ENCODE measurements at places on chromosomes 16 and 17.

- peak; percentile 6 for DNase-seq
Observed at GRCh38 chr17:7177191-7177953, 1.8 kb downstream of the ASGR1 start.

- DNase-seq: no peak
Observed at GRCh38 chr16:30972872-30973271, 12.1 kb upstream of the HSD3B7 start.

GRCh38 chr17:63963123-63963522 lies 9.6 kb downstream of the SCN4A start:
- no peak for DNase-seq

- no peak for DNase-seq
Observed at GRCh38 chr17:66037221-66037620, 154.7 kb downstream of the CEP112 start.

DNA sequence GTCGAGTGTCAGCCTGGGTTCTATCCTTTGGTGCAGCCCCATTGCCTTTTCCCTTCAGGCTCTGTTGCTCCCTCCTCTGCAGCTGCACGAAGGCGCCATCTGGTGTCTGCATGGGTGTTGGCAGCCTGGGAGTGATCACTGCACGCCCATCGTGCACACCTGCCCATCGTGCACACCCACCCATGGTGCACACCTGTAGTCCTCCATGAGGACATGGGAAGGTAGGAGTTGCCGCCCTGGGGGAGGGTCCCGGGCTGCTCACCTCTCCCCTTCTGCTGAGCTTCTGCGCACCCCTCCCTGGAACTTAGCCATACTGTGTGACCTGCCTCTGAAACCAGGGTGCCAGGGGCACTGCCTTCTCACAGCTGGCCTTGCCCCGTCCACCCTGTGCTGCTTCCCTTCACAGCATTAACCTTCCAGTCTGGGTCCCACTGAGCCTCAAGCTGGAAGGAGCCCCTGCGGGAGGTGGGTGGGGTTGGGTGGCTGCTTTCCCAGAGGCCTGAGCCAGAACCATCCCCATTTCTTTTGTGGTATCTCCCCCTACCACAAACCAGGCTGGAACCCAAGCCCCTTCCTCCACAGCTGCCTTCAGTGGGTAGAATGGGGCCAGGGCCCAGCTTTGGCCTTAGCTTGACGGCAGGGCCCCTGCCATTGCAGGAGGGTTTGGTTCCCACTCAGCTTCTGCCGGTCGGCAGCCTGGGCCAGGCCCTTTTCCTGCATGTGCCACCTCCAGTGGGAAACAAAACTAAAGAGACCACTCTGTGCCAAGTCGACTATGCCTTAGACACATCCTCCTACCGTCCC lies 2.9 kb downstream of the CTRL start:
- peak; percentile 66 for DNase-seq

GRCh38 chr17:73096866-73097265 lies 4.4 kb upstream of the SLC39A11 start:
- no peak for DNase-seq

DNA sequence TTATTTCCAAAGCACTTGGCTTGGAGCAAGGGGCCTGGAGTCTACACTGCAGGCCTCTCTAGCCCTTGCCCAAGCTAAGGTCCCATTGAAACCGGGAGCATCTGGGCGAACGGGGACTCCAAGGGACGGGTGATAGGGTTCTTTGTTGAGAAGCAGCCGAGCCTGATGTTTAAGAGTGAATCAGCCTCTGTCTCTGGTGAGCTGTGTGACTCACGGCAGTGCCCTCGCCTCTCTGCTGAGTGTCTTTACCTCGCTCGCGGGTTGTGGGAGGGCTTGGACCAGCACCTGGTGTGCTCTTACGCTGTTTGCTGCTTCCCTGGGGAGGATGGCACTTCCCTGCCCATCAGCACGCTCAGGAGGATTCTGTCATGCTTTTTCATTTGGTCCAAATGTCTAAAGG lies 1.3 kb downstream of the HGS start:
- no peak for DNase-seq

- no peak for DNase-seq
Observed at GRCh38 chr16:87953308-87954215, 2.3 kb downstream of the BANP start.

DNA sequence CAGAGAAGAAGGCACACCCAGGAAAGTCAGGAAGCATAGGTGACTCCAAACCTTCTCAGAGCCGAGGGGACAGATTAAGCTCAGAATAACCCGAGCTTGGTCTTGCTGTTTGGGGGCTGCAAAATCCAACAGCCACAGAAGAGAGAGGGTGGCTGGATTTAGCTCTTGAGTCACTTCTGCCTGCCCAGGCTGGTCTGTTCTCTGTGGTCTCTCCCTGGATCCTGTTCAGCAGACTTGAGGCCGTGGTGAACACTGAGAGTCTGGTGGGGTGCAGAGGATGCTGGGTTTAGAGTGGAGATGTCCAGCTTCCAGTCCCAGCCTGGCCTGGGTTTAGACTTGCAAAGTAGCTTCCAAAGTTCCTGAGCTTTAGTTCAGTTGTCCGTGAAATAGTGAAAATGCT lies 8.8 kb downstream of the SLC26A11 start:
- no peak for DNase-seq

DNA sequence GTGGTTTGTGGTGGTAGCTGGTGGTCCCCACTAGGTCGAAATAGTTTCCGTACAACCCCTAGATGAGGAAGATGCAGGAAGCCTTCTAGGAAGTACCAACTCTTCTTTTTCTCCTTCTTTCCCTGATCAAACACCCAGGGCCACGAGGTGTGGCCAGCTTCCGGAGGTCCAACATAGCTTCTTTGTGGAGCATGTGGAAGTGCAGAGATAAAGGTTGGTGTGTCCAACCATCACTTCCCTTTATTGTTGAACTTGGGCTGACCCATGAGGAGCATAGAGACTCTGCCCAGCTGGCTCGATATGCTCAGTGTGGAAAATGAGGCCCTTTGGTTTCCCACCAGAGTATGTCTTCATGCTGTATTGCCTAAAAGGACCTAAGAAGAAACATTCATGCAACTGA lies 6.3 kb upstream of the RGS9 start:
- no peak for DNase-seq

DNA sequence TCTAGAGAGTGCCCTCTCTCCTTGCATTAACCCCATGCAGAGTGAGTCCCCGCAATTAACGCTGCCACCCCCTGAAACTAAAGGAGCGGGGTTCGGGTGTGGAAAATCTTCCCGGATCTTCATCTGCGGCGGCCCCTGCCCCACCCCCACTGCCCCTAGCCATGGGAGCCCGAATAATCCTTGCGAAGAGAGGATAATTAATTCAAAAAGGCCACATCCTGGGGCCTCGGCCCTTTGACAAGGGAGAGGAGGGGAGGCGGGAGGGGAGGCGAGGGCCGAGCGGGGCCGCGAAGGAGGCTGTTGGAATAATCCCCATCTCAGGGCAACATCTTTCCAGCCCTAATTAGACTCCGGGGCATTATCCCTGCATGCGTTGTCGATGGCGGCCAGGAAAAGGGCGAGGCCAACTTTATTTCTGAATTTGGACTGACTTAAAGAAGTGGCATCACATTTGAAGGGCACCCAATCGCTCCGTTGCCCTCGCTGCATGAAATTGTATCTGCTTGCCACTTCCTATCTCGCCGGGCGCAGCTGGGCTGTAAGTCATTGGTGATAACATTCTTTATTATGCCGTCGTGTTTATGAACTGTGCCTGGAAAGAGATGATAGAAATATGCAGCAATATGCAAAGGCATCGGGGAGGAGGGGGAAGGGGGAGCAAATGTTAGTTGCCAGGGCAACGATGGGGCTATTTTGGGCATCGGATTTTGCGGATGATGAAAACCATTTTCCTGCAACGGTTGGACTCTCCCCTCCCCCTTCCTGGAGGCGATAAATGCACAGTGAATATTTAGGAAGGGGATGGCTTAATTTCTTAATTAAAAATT lies 387.1 kb upstream of the TNRC6C start:
- no peak for DNase-seq

DNA sequence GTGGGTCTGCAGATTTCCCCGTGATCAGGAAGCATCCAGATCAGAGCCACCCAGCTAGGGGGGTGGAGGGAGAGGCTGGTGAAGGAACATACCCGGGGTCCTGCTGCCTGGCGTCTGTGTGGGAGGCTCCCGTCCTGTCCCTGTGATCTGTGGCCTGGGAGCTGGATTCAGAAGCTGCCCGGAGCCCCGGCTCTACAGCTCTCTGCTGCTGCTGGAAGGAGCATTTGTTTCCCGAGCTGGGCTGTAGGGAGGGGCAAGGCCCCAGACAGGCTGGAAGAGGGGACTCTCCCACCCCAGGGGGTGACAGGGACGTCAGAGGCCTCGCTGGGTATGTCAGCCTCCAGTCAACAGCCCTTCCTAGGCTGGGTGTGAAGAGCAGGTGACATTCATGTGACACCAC lies 10.2 kb downstream of the SOX8 start:
- no peak for DNase-seq

DNA sequence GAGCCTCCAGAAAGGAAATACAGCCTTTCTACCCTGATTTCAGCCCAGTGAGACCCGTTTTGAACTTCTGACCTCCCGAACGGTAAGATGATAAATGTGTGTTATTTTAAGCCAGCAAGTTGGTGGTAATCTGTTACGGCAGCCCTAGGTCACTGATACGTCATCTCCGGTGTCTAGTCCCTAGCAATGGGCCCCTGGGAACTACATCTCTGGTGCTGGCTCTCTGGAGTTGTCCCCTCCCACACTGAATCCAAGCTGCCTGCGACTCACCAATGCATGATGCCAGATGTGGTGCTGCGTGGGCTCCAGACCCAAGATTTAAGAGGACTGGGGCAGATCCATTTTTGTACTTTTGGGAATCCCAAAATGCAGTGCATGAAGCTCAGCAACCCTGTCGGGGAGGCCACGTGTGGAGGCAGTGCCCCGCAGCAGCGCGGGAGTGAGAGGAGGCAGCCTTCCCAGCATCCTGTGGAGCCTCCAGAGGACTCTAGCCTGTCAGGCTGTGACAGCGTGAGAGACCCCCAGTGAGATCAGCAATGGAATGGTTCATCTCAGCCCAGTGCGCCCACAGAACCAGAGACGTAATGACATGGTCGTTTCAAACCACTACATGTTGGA lies 43.6 kb upstream of the USP7 start:
- no peak for DNase-seq

GRCh38 chr16:28027055-28027454 lies 36.5 kb downstream of the GSG1L start:
- DNase-seq: no peak
